ENCODE measurements at places on chromosomes 16 and 17.

GRCh38 chr17:64061178-64061898 lies 40.9 kb upstream of the ICAM2 start:
- DNase-seq: no peak

- DNase-seq: no peak
Observed at GRCh38 chr16:19542138-19542821, 13.2 kb upstream of the VPS35L start.

- DNase-seq: no peak
Observed at GRCh38 chr17:78104540-78104941, 24.0 kb downstream of the TMC6 start.

- no peak for DNase-seq
Observed at GRCh38 chr17:73278465-73279453, 17.1 kb upstream of the CPSF4L start.

DNA sequence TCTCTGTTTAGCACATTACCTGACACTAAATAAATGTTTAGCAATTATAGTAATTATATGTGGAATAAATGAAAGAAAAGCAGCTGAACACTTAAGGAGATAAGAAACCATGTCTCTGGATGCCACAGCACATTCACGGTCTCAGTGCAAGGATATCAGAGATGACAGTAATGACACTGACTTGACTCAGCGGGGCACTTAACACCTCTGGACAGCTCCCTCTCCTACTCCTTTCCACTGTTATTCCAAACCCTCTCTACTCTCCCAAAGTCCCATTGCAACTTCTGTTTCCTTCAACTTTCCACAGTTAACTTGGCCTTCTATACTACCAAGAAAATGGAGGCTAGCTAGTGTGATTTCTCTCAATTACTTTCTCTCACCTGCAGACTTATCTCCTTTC lies 93.0 kb upstream of the CORO6 start:
- no peak for DNase-seq

- DNase-seq: no peak
Observed at GRCh38 chr16:24178496-24178895, 77.6 kb upstream of the CACNG3 start.

DNA sequence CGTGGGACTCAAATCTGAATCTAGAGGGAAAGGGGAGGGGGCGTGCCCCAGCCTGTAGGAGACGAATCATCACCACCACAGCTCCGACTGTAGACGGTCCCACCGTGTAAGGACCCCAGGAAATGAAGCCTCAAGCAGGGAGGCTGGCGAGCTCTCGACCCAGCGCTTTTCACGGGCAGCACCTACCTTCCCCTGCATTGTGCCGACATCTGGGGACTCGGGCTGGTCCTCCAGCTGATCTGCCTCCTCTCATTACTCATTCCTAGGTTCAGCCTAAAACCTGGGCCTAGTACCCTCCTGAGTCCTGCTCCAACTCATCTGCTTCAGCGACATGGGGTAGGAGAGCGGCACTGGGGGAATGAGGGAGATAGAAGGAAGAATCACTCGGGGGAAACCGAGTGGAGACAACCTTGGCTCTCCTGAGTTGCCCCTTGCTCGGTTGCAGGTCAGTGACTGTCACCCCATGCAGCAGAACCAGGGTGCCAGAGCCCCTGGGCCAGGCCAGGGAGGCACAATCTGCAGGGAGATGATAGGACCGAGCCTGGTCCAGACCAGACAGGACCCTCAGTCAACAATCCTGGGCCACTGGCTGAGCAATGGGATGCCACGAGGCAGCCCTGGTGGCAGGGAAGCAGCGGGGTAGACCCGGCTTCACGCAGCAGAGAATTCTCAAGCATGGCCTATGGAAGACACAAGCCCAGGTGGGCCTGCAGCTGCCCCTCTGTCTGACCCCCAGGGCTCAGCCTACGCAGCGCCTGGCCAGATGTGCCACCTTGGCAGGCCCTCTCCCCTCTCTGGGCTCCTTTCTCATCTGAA lies 833 bp upstream of the BCAR1 start:
- DNase-seq: no peak

- no peak for DNase-seq
Observed at GRCh38 chr17:80308692-80309517, 48.3 kb downstream of the RNF213 start.

- no peak for DNase-seq
Observed at GRCh38 chr17:39626171-39627046, at the start of gene PPP1R1B. TSS of gene PPP1R1B (plus strand) at chr17:39626952. CDS start at chr17:39627393, 441 bp downstream.

- DNase-seq: no peak
Observed at GRCh38 chr16:56202036-56202435, 10.7 kb downstream of the GNAO1 start.

GRCh38 chr17:42361781-42362186 lies 26.5 kb downstream of the STAT3 start:
- no peak for DNase-seq

- peak; percentile 18 for DNase-seq
Observed at GRCh38 chr16:27972500-27972899, 91.0 kb downstream of the GSG1L start.

DNA sequence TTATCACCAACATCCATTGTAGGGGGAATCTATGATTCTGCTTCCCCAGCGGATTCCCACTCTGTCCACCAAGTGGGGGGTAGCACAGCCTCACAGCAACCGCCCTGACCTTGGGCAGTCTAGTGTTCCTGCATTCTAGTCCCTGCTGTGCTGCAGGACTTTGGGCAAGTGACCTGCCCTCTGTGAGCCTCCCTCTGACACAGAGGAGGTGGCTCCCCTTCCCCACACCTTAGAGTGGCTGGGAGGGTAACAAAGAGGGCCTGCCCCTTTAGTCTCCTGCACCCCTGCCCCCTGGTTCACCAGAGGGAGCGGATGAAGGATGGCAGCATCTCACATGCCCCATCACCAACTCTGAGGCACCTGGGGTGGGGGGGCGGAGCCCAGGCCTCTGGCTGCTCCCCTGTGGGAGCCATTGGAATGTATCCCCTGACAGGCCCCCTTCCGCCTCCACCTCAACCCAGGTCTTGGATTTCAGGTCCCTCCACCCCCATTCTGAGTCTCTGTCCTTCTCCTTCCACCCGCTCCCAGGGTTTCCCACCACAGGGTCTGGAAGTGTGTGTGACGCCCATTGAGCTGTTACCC lies 10.1 kb downstream of the GAS2L2 start:
- no peak for DNase-seq

- no peak for DNase-seq
Observed at GRCh38 chr16:13223666-13224065, 322.3 kb downstream of the SHISA9 start.

- no peak for DNase-seq
Observed at GRCh38 chr16:19123535-19124178, 9.9 kb downstream of the ITPRIPL2 start.

GRCh38 chr16:75529959-75530358 lies 5.9 kb downstream of the CHST5 start:
- no peak for DNase-seq

DNA sequence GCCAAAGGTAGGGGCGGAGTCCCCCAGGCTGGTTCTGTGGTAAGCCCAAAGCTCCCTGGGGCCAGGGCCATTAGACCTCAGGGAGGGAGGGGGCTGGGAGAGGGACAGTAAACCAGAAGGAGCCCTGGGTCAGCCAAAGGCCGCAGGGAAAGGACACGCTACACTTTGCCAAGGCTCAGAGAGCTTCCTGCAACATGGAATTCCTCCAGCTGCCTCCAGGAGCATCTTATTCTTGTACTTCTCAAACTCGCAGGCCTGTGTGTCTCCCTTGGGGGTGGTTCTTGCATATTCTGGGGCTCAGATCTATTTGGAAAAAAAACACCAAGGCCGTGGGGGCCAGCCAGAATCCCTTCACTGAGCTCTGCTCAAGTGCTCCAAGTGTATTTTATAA lies 25.1 kb downstream of the AKAP1 start:
- DNase-seq: no peak

- DNase-seq: no peak
Observed at GRCh38 chr16:53041320-53042051, 11.2 kb downstream of the CHD9NB start.

- no peak for DNase-seq
Observed at GRCh38 chr17:492022-492413, 139.4 kb upstream of the RPH3AL start.

GRCh38 chr17:40535924-40536294 lies 29.4 kb downstream of the CCR7 start:
- DNase-seq: no peak

DNA sequence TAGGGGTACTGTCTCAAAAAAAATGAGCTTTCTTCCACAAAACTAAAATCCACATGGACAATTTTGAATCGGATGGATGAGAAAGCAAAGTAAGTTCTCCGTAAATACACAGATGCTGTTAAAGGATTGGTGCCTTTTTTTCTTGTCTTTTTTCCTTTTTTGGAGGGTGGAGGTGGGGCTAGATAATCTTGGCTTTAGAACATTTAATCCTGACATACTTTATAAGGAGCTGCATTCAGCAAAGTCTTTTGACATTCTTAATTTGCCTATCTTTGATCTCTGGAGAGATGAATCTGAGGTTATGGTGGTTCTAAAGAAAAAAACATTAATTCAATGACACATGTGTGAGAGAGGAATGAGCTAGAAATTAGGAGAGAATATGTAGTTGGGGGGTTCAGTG lies 312.3 kb upstream of the KCNJ16 start:
- DNase-seq: no peak

DNA sequence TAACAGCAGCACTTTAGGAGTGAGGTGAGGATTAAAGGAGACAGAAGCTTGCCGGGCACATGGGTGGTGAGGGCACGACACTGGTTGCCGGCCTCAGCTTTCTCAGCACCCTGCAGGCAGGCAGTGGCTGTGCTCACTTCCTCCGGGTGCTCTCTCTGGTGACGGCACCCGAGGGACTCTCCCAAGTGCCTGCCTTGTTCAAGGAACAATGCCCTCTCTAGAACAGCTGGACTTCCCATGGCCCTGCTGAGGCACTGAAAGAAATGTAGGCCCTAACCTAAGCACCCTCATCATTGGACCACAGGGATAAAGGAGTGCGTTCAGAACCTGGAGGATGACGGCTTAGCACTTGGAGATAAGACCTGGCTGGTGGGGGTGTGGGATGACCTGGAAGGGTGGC lies 72.7 kb downstream of the N4BP1 start:
- no peak for DNase-seq

DNA sequence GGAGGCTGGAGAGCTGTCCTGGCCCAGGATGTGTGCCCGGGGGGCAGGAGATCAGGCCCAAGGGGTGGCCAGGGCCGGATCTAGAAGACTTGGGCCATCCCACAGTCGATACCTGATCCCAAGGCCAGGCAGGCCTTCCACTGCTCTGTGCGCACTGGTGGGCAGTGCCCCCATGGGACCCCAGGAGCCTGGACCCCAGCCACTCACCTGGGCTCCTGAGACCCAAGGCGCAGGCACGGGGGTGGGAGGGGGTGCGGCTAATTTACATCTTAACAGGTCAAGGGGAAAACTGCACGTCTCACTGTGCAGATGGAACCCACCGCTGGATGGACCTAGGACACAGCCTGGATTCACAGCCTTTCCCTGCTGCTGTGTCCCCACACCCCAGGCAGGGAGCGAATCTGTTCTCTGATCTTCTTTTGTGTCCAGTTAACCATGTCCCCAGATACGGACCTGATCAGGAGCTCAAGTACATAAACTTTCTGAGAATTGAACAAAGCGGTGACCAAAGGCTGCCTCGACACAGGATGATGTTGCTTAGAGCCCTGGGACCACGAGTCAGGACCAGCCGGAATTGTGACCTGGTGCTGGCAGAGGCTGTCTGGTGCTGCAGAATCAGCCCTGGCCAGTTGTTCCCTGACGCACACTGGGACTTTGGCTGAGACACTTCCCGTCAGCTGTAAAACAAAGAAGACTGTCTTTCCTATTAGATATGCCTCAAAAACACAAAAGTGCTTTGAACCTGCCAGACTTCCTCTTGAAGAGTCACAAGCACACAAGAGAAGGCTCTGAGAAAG lies 60.6 kb downstream of the TNFRSF13B start:
- DNase-seq: no peak

- no peak for DNase-seq
Observed at GRCh38 chr16:89956505-89957215, 8.1 kb downstream of the DEF8 start.

DNA sequence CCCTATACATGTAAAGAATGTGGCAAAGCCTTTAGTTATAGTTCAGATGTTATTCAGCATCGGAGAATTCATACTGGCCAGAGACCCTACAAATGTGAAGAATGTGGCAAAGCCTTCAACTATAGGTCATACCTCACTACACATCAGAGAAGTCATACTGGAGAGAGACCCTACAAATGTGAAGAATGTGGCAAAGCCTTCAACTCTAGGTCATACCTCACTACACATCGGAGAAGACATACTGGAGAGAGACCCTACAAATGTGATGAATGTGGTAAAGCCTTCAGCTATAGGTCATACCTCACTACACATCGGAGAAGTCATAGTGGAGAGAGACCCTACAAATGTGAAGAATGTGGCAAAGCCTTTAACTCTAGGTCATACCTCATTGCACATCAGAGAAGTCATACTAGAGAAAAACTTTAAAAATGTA lies 42.5 kb downstream of the ZNF267 start:
- DNase-seq: no peak

DNA sequence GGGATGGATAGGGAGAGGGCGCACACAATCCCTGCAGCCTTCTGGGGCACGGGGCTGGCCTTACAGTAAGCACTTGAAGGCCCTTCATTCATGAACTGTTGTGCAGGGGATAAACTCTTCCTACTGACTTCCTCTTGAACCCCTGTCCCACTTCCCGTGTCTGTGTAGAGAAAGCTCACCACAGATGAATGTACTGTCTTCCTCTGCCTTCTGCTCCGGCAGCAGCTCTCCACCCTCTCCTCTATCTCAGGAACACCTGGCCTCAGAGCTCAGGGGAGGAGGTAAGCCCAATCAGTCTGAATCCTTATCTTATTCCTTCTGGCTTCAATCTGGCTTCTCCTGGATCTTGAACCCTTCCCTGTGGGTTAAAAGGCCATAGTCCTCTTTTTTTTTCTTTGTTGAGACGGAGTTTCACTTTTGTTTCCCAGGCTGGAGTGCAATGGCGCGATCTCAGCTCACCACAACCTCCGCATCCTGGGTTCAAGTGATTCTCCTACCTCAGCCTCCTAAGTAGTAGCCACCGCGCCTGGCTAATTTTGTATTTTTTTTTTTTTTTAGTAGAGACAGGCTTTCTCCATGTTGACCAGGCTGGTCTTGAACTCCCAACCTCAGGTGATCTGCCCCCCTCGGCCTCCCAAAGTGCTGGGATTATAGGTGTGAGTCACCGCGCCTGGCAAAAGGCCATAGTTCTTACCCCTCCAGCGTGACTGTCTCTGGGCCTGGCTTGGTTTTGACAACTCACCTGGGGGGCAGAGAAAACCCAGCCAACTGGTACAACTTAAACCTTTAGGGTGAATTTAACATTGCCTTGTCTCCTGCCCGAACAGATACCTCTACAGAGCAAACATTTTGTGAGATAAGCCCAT lies 7.2 kb upstream of the SLC52A1 start:
- DNase-seq: no peak

DNA sequence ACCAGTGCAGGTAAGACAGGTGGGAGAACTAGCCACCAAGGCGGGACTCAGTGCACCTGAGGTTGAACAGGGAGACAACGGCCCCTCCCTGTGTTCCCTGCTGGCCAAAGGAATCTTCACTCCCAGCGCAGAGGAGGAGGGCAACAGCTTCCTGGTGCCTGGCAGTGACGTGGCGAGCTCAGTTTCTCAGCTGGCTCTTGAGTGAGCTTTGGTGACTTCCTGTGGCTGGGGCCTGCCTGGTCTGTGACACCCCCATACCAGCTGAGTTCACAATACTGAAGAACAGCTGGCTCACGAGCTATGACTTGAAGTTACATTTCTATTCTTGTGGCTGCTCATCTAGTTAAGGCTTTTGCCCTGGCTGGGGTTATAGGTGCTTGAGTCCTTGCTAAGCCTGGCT lies 26.1 kb downstream of the WNT9B start:
- no peak for DNase-seq

- DNase-seq: no peak
Observed at GRCh38 chr17:73799781-73800627, 155.8 kb upstream of the SDK2 start.

GRCh38 chr17:31492880-31493655 lies 101.6 kb downstream of the RAB11FIP4 start:
- peak; percentile 72 for DNase-seq

All from GM12864 (cell line).